ENCODE measurements at places on chromosomes 2 and 18.

DNA sequence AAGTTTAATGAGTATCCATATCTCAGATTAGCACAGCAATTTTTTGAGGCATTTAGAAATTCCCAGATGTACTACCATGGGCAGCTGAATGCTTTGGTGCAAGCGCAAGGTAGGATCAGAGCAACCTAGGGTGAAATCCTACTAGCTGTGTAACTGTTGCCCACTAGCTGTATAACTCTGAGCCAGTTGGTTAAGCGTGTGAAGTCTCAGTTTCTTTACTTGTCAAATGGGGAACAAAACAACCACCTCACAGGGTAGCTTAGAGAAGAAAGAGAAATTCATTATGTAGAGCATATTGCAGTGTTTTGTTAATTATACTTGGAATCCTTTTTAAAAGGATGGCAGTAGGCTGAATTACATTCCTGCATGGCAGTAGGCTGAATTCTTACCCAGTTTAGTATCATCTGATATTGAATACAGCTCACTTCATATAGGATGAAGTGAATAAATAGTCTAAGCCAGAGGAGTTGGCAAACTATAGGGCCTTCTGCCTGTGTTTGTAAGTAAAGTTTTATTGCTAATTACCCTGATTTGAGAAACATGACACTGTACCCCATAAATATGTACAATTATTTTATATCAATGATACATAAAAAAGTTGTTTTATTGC, 180.7 kb downstream of the PLCL1 start:
- no peak for DNase-seq

DNA sequence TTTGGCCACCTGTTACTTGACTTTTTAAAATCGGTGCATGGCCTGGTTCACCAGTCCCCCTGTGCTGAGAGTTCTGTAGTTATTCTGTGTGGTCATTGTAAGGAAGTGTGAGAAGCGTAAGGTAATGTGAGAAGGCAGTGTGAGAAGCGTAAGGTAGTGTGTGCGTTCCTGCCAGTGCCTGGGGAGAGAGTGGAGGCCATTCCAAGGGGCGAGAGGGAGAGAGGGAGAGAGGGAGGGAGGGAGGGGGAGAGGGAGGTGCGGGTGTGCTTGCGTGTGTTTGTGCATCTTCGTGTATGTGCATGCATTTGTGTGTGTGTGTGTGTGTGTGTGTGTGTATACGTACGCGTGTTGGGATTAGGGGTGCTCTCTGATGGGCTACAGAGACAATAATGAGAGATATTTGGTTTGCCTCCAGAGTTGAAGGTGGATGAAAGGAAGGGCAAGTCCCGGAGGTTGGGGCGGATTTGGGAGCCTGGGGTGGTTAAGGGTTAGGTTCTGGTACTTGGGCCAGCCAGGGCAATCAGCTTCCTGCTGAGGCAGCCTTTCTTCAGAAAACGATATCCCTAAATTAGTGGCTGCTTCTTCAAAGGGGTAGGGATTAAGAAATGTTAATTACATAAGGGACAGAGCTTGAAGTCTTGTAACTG, 53.7 kb downstream of the SGPP2 start:
- no peak for DNase-seq

GRCh38 chr2:60007671-60008070, 545.8 kb downstream of the BCL11A start:
- DNase-seq: no peak

DNA sequence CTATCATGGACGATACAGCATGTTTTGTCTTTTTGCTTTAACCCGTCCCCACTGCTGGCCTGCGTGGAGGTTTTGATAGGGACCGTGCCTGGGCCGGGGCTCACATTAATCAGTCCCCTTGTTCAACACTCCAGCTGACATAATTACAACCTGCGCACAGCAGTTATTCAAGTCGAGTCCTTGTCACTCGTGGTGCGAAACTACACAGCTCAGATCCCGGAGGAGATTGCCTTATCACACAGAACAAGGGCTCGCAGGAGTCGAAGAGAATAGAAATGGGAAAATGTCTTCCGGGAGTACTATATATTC, 304.4 kb downstream of the ZNF407 start:
- DNase-seq: no peak

- DNase-seq: no peak
Observed at GRCh38 chr2:207952564-207953345, 72.6 kb downstream of the PLEKHM3 start.

DNA sequence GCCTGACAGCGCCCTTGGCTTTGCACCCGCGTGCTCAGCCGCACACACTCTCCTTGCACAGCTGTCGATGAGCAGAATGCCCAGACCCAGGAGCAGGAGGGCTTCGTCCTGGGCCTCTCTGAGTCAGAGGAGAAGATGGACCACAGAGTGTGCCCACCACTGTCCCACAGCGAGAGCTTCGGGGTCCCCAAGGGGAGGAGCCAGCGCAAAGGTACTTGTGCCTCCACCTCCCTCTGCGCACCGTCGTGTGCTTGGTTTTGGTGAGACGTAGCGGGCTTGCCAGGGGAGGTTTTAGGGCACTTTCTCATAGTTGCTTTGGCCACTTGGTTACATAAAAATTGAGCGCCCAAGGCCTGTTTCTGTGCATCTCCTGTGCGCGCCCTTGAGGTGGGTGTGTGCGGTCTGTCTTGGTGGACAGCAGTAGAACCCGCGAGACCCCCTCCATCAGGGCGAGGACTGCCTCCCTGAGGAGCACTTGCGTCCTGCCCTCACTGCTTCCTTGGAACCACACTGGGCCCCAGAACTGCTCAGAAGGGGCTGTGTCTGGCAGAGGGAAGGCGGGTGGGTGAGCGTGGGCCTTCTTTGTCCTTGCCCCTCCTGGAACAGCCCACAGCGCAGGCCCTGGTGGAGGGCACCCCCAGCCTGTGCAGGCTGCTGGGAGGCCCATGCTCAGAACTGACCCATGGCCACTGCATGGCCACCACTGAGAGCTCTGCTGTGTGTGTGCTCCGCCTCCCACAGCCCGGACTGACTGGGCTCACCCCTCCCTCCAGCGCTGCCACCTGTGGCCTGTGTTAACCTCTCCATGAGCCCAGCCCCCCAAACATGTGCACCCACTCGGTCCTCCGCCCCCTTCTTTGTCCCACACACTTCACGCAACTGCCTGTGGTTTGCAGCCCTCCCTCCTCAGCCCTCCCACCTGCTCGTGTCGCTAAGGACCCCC, 95.9 kb downstream of the DGKD start:
- DNase-seq: no peak

DNA sequence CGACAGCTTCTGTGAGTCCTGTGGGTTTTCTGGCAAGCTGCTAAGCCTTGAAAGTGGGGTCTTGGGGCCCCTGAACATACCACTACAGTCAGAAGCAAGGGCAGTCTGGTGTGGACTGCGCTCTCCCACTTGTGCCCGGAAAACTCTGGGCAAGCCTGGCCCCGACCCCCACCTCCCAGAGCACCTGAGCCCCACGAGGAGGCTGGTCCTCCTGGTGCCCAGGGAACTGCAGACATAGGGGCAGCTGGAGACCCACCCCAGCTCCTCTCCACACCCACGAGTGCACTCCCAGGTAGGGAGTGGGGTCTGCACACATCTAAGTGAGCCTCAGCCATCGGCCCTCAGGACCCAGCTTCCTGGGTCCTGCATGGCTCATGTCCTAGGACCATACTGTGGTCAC, 16.2 kb upstream of the GPC1 start:
- DNase-seq: no peak

GRCh38 chr2:194822657-194823056, 834.4 kb upstream of the SLC39A10 start:
- no peak for DNase-seq

GRCh38 chr2:10303694-10304378, 1.1 kb downstream of the HPCAL1 start:
- peak; percentile 28 for DNase-seq

- DNase-seq: no peak
Observed at GRCh38 chr2:20138696-20139095, 86.2 kb downstream of the SDC1 start.

GRCh38 chr2:233794128-233794658, 16.1 kb downstream of the MROH2A start:
- no peak for DNase-seq

GRCh38 chr18:60197671-60198462, 174.7 kb downstream of the MC4R start:
- no peak for DNase-seq

DNA sequence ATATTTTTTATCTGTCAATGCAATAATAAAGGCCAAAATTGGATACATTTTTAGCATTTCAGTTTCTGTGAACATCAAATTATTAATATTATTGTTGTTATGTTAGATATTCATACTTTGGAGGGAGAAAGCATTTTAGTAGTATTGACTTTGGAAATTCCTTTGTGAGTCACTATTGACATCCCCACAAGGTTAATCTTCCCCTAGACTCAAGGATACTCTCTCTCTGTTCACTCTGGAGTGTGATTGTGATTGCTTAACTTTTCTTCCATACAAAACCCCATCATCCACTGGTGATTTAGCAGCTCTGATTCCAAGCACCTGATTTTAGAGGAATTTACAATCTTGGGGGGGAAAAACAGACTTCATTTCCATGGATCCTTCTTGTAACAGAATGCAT, 352.0 kb downstream of the THSD7B start:
- no peak for DNase-seq

- DNase-seq: no peak
Observed at GRCh38 chr18:29160170-29160569, 983.2 kb upstream of the CDH2 start.

DNA sequence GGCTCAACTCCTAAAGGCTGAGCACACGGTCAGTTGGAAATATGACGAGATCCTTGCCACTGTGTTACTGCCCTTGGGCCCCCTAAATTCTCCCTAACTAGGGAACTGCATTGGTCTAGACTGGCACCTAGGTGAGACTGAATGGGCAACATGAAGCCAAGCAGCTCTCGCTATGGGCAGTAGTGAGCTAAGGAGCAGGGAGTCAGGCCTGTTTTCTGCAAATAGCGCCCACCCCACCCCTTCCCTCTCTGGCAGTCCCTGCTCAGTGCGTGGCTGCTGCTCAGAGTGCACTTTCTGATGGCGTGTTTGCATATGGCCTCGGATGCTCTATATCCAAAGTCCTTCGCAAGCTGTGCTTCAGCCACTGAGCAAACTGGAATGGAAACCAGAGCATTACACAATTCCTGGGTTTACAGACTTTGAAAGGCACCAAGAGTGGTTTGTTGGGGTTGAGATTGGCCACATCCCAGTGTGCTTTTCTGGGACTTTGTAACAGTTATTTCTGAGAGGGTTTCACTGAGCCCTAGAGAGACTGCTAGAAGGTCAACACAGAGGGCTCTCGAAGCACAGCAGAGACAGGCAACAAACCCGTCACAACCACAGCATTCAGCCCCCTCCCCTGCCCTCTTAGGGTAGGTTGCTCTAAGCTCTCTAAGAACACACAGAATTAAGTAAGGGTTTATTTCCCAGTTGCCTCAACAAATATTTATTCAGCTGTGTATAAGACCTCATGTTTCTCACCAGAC, 419.9 kb downstream of the STK39 start:
- no peak for DNase-seq

DNA sequence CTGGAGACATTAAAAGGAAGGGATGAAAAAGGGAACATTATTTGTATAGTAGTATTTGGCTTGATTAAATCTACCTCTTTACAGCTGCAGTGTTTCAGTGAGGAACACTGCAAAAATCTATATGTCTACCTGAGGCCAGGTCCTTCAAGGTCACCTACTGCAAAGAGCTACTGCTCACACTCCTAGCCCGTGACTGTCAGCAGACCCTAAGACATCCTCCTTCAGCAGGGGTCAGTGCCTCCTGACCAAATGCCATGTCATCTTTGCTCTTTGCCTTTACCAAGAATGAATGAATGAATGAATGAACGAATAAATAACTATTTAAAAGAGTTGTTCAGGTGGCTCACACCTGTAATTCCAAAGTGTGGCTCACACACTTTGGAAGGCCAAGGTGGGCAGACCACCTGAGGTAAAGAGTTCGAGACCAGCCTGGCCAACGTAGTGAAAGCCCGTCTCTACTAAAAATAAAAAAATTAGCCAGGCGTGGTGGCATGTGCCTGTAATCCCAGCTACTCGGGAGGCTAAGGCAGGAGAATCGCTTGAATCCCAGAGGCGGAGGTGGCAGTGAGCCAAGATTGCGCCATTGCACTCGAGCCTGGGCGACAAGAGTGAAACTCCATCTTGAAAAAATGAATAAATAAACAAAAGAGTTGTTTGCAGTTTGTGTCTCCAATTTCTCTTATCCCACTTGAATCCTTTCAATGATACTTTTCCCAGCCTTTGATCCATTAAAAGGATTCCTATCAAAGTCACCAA, 84.3 kb upstream of the GRB14 start:
- DNase-seq: no peak

GRCh38 chr2:200399636-200400035, 93.1 kb downstream of the SPATS2L start:
- DNase-seq: no peak

DNA sequence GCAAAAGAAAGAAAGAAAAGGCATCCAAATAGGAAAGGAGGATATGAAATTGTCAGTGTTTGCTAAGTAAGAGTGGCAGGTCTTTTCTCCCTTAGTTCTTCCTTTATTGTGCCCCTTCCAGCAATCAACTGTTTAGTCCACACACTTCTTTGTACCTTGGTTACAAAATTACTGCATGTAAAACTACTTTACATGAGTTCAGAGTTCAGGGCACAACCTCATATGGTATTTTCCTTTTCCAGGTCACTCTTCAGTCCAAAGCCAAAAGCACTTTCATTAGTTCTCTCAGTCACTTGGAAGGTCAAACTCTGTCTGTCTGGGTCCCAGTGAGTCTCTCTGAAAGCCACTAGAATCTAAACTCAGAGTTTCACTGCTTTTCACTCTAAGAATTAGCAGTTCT, 122.5 kb upstream of the SRD5A2 start:
- no peak for DNase-seq

DNA sequence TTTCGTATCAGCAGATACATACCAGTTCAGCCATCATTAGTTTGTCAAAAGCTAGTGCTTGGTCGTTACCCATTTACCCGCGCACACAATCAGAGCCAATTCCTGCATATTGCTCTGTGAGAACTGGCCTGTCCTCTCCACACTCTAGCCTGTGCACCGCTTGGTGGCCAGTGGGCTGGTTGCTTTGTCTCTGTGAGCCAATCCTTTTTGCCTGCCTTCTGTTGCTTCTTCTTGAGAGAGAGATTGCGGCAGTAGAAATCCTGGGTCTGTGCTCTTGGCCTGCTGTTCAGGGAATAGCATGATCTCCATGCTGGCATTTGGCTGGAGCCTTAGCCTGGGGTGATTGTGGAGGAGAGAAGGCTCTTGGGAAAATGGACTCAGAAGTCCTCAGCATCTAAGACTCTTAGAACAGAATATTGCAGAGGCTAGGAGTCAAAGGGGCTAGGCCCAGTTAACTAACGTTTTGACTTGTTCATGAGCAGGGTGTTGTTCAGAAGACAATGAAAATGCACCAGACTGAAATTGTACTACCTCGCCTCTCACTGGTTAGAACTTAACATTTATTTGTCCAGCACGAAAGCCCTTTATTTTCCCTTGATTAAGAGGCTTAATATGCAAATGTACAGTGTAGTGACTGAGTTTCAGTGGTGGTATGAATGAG, 37.1 kb downstream of the MAP4K4 start:
- no peak for DNase-seq

DNA sequence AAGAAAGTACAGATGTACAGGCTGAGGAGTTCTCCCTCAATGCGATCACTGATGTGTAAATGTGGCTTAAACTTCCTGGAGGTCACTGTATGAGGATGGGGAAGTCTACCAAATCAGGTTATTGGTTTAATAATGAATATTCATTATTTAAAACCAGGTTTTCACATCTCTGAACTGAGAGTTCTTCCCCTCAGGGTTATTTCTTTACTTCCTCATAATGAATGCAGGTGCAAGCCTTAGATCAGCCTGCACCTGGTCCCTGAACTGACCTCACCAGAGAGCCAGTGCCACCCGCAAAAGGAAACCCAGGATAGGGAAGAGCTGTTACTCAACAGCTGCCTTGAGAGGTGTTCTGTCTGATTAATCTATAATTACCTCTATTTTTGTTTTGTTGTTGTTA, 369.0 kb downstream of the EPHA4 start:
- DNase-seq: no peak
